ENCODE measurements at places on chromosomes 11 and 22. TPM values are rescaled to one million over a fixed set of nuclear protein-coding genes. Genes with fewer than 3 reads are reported as not detected.

The MIOX gene
- total RNA-seq, result 1.4 TPM

The RELT gene
- 10.2 TPM for total RNA-seq

The PAMR1 gene
- total RNA-seq, result 2.4 TPM

- H3K27ac ChIP-seq, result no peak overlapping the region
- DNase-seq, result peak; percentile 89
- peaks cover 2% of the 10 kb centered on the region for H3K4me1 ChIP-seq
- H3K36me3 ChIP-seq, result peaks cover 9% of the 10 kb centered on the region
- peak overlapping the region; percentile 16 for H3K4me3 ChIP-seq
- H3K27me3 ChIP-seq, result no peaks in the 10 kb centered on the region
Measured at GRCh38 chr11:64356498-64357411, 2.2 kb upstream of the RPS6KA4 start.

DNA sequence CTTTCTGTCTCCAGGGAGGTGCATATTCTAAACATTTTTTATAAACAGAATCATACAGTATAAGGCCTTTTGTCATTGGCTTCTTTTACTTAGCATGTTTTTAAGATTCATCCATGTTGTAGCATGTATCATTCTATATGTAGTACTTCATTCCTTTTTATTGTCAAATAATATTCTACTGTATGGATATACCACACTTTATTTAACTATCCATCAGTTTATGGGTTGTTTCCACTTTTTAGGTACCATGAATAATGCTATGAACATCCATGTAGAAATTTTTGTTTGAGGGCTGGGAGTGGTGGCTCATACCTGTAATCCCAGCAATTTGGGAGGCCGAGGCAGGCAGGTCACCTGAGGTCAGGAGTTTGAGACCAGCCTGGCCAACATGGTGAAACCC, 73.1 kb downstream of the PHF21A start:
- H3K27me3 ChIP-seq, result peaks cover 2% of the 10 kb centered on the region
- H3K4me1 ChIP-seq, result peaks cover 15% of the 10 kb centered on the region
- no peak for DNase-seq
- no peaks in the 10 kb centered on the region for H3K36me3 ChIP-seq

DNA sequence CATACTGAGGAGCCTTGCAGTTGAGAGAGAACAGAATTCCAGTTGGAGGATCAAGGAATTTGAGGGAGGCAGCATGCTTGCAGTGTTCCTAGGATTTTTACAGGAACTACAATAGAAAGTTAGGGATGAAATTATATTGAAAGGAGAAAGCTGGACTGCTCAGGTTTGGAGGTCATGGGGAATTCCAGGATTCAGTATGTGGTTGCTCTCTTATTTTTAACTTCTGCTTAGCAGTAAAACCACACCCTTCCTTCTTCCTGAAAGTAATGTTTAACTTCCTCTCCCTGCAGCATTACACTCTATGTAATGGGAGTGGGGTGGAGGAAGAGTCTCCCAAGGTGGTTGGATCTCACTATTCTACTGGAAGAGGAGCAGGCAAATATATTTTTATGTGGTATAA, 31.3 kb downstream of the CTNND1 start:
- H3K27me3 ChIP-seq, result no peaks in the 10 kb centered on the region
- no peak for DNase-seq
- no peak overlapping the region for H3K27ac ChIP-seq
- no peak overlapping the region for H3K4me3 ChIP-seq
- peaks cover 26% of the 10 kb centered on the region for H3K36me3 ChIP-seq

DNA sequence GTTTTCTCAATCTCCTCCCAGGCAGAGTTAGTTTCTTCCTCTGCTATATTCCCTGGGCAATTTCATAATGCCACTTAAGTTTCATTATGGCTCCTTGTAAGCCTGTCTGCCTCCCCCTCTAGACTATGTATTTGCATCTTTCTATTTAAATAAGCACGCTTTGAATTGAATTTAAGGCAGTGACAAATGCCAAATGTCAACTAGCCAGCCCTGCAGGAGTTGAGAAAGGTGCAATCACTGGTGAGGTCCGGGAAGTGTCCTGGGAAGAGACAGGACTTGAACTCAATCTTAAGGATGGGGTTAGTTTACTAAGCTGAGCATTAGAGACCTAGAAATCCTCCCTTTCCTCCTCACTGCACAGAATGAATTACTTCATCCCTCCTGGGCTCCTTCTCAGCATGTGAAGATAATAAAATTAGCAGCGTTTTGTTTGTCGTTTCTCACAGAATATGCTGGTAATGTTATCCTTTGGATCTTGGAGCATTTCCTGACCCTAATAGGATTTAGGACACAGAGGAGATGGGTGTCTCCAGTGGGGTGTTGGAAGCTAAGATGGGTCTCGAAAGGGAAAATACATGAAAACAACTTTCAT, 1.6 kb downstream of the TCP11L1 start:
- no peak overlapping the region for H3K27ac ChIP-seq
- peaks cover 26% of the 10 kb centered on the region for H3K36me3 ChIP-seq
- H3K4me1 ChIP-seq, result no peaks in the 10 kb centered on the region
- H3K27me3 ChIP-seq, result no peaks in the 10 kb centered on the region
- no peak for DNase-seq
- peak overlapping the region; percentile 90 for H3K4me3 ChIP-seq

Data from H9 (cell line).